ENCODE measurements at places on chromosomes 2 and 18.

DNA sequence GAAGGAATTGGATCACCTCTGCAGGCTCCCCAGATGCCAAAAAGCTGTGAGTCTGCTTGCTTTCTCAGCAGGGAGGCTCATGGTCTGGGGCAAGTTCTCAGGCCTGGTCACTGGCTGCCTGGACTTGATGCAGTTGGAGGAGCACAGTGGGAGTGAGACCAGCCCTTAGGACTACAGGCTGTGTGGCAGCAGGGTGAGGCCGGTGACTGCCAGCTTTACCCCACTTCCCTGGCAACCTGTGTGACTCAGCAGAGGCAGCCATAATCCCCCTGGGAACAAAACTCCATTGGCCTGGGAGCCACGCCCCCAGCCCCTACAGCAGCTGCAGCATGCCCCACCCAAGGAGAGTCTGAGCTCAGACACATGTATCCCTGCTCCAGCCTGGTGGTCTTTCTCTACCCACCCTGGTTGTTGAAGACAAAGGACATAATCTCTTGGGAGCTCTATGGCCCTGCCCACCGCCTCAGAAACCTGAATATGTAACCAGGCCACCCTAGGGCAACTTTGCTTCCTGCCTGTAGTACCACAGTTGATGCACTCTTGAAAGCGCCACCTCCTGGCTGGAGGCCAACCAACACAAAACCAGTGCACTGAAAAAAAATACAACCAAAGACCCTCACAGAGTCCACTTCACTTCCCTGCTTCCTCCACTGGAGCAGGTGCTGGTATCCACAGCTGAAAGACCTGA lies 106.8 kb upstream of the SPATS2L start:
- no peak for DNase-seq

GRCh38 chr18:58754544-58755068 lies 83.3 kb downstream of the MALT1 start:
- DNase-seq, result no peak

DNA sequence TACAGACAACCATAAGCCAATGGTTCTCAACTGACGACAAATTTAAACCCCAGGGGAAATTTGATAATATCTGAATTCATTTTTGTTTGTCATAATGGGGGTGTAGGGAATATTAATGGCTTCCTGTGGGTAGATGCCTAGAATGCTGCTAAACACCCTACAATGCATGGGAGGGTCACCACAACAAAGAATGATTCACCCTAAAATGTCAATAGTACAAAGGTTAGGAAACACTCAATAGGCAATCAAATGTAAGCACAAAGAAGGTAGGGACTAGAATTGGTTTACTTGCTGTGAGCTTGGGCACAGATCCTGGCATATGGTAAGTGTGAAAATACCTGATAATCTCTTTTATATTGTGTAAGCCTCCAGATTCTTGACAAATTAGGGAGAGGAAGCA lies 20.1 kb upstream of the FANCL start:
- DNase-seq, result no peak

DNA sequence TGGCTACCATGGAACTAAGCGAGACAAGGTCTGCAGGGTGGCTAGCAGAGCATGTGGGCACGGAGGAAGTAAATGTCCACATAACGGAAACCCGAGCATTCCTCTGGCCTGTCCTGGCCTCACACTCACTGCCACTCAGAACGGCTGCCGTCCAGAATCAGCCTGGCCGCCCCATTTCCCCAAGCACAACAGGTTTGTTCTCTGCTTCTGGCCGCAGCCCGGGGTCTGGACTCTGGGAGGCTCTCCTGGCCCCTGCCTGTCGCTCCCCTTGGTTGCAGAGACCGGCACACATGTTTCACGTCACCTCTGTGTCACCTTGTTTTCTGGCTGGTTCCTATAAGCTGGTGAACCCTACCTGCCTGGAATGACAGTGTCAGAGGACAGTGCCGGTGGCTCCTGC lies 69.3 kb downstream of the GLI2 start:
- no peak for DNase-seq

GRCh38 chr2:217314021-217314460 lies 454.2 kb upstream of the TNP1 start:
- DNase-seq, result no peak

- no peak for DNase-seq
These were observed 64.8 kb downstream of the BCL2L11 start for GRCh38 chr2:111185361-111186022.

DNA sequence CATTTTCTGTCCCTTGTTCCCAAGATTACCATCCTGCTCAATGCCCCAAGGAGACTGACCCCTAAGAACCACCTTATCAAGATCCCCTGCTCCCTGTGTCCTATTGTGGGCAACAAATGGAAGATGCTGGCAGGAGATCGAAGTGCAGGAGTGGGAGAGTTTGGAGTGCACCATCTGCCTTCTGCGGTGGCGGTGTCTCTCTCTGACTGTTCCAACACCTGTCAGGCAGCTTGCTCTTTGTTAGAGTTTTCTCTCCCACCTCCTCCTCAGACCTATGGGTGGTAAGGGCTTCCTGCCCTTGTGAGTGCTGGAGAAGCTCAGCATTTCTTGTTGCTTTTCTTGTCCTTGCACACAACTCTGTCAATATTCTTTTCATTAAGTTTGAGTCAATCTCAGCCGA lies 64.1 kb upstream of the SPHKAP start:
- no peak for DNase-seq

DNA sequence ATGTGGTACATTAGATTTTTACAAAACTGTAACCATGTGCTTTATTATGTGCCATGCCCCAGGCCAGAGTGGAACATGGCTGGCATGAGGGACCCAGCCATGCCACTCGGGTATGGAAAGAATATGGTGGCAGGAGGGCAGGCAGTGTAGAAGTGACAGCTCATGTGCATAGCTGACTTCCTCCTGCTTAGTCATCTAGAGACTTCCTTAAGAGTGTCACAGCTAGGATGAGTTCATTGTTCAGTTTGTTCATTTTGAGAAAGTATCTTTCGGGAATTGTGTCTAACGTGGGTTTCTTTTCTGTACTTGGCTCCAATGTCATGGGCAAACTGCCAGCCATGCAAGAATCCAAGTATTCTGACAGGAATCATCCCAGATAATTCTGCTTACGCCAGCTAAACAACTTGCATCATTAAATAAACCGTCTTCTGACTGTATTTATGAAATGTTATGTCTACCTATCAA lies 94.3 kb upstream of the ITGB6 start:
- no peak for DNase-seq

DNA sequence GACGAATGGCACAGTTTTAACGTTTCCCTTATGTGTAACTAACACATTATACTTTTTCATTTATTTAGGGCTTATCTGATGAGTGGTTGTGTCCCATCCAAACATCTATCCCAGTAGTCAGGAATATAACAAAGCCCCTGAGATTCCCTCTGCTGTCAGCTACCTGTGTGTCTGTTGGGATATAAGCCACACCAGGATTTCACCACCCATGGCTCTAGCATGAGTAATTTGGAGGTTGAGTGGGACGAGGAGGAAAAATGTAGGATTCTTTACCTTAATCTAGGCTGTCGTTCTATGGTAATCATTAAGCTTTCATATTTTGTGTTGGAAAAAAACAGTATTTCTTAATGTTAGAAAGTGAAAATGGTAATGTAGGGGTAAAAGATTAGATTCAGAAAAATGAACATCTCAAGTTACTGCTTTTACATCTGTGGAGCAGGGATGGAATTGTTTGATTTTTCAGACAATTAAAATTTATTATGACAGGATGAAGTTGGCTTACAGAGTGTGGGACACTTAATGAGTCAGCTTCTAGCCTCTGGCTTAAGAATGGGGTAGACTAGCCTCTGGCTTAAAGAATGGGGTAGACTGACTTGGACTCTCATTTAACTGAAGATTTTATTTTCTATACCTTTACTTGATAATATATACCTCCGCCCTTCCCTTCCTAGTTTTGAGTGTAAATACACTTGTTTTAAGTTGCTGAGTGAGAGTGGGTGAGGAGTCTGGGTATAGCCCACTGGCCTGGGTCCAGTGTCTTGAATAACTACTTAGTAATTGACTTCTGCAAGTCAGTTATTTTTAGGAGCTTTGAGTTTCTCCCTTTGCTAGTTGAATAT lies 88.5 kb upstream of the RANBP2 start:
- no peak for DNase-seq

GRCh38 chr2:19462256-19462645 lies 103.8 kb upstream of the OSR1 start:
- no peak for DNase-seq

DNA sequence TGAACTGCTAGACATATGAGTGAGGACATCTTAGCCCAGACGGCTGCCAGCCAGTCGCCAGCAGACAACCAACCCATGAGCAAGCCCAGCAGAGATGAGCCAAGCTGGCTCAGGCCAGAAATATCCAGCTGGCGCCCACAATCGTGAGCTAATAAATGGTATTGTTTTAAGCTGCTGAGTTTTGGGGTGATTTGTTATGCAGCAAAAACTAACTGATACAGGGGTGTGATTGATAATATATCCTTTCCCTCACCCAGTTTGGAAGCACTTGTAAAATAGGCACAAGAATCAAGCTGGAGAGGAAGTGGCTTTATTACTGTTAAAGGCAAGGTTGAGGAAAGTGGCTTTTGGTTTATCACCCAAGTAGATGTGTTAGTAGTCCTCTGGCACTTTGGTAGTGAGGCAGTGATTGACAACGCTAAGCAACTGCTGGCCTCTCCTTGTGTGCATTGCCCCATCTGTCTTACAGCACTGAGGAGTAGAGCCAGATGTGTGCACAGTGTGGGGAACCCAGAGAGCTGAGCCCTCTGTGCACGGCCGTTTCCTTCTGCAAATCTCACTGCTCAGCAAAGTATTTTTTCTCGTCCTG lies 110.1 kb downstream of the MYO1B start:
- no peak for DNase-seq

- no peak for DNase-seq
These were observed 383.4 kb upstream of the TRIB2 start for GRCh38 chr2:12333293-12333692.

DNA sequence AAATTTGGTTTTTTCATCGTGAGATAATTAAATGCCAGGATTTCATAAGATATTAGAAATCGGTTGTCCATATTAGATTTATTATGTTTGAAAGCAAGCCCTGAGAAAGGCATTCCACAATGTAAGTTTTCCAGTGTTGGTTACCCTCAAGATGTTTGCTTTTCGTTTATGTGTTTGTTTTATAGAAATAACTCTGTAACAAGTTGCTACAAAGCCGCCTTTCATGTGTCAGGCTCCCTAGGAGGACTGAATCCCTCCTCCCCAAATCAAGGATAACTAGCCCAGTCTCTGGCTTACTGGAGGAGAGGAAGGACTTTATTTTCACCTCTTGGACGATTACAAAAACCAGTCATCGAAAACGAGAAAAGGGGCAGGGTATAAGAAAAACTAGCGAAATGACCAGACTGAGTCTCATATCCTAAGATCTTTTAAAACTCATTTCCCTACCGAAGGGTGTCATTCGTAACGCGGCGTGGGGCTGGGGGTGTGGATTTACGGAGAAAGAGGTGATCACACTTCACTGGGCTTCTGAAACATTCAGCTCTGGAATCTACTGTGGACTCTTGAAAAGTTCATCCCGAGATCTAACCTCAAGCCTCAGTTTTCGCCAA lies 1.0 kb upstream of the PEX13 start:
- DNase-seq, result no peak

DNA sequence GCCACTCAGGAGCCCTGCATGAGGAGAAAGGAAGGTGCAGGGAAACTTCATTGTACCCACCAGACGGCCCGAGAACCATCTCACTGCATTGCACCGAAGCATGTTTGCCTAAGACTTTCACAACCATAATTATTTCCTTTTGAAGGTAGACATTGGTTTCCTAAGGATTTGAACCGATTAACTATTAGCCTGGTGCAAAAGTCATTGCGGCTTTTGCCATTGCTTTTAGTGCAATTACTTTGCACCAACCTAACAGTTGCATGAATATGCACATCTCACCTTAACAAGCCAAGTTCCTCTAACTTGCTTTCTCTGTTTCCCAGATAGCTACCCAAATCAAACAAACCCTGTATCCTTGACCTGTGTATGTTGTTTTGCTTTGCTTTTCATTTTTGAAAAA lies 516.3 kb upstream of the ID2 start:
- no peak for DNase-seq

- no peak for DNase-seq
These were observed 26.9 kb downstream of the ACADL start for GRCh38 chr2:210198326-210198725.

GRCh38 chr2:234955971-234956509 lies 4.2 kb downstream of the SH3BP4 start:
- no peak for DNase-seq

- DNase-seq, result no peak
These were observed 179.8 kb upstream of the RBBP8 start for GRCh38 chr18:22753130-22753831.

All from CD4-positive, alpha-beta T cell (primary cell).